ENCODE measurements at places on chromosomes 1 and 21. TPM values are rescaled to one million over a fixed set of nuclear protein-coding genes. Genes with fewer than 3 reads are reported as not detected.

- H3K4me3 ChIP-seq: no peak overlapping the region
- H3K4me1 ChIP-seq: peaks cover 22% of the 10 kb centered on the region
- H3K36me3 ChIP-seq: no peaks in the 10 kb centered on the region
- no peak overlapping the region for H3K27ac ChIP-seq
- no peaks in the 10 kb centered on the region for H3K27me3 ChIP-seq
- no peak for DNase-seq
These were observed 529.3 kb downstream of the MATN1 start for GRCh38 chr1:30194046-30194619.

DNA sequence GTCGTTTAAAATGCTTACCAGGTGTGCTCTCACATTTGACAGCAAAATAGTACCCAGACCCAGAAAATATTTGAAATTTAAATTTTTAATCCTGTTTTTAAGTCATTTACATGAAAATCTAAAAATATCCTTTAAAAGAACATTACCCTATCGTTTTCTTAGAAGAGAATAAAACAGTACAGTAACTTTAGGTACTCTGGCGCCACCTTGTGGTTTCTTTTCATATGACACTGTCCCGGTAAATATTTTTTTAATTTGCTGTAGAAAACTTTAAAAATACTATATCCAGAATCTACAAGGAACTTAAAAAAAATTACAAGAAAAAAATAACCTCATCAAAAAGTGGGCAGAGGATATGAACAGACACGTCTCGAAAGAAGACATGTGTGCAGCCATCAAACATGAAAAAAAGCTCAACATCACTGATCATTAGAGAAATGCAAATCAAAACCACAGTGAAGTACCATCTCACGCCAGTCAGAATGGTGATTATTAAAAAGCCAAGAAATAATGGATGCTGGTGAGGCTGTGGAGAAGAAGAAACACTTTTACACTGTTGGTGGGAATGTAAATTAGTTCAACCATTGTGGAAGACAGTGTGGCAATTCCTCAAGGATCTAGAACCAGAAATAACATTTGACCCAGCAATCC, 129.2 kb downstream of the RGS21 start:
- H3K4me1 ChIP-seq: no peaks in the 10 kb centered on the region
- no peaks in the 10 kb centered on the region for H3K27me3 ChIP-seq
- DNase-seq: peak; percentile 64
- H3K36me3 ChIP-seq: no peaks in the 10 kb centered on the region
- H3K27ac ChIP-seq: no peak overlapping the region

DNA sequence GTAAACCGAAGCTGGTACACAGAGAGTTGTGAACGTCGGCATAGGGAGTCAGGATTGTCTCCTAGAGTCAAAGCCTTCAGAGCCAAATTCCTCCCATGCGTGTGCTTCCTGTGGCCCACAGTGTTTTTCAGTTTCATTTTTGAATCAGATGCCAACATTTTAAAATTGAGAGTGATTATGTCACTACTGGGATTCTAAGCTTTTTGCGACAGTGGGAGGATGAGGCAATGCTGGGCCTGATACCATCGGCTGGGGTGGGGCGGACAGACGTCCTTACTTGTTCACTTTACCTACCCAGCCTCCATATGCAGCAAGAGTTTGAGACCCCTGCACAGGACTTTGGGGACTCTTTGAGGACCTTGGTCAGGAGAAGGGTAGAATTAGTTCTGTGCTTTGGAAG, 1.3 kb upstream of the KLHDC7A start:
- no peaks in the 10 kb centered on the region for H3K27me3 ChIP-seq
- no peak for DNase-seq
- H3K27ac ChIP-seq: no peak overlapping the region

The FCRL6 gene
- polyA plus RNA-seq: not detected

- H3K27me3 ChIP-seq: no peaks in the 10 kb centered on the region
- peaks cover 12% of the 10 kb centered on the region for H3K36me3 ChIP-seq
- no peak for DNase-seq
- H3K27ac ChIP-seq: no peak overlapping the region
These were observed 12.4 kb downstream of the ALX3 start for GRCh38 chr1:110057963-110058518.

DNA sequence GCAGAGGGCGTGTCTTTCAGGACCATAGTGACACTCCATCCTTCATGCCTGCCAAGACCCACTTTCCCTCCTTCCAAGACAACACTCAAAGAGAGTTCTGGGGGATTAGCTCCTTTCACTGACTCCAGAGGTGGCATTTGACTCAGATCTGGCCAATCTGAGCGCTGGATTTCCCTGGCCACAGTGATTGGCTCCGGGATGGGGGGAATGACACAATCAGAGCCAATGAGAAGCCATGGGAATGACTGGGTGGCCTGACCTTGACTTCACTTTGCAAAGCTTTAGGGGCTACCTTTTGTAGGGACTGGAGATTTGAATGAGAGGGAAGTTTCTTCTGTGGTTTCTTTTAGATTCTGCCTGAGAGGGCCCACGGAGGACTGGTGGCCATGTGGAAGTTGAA, 26.9 kb upstream of the WNT4 start:
- no peaks in the 10 kb centered on the region for H3K27me3 ChIP-seq
- no peak overlapping the region for H3K4me3 ChIP-seq
- no peak for DNase-seq
- no peaks in the 10 kb centered on the region for H3K4me1 ChIP-seq

The AK5 gene
- 2.0 TPM for polyA plus RNA-seq

DNA sequence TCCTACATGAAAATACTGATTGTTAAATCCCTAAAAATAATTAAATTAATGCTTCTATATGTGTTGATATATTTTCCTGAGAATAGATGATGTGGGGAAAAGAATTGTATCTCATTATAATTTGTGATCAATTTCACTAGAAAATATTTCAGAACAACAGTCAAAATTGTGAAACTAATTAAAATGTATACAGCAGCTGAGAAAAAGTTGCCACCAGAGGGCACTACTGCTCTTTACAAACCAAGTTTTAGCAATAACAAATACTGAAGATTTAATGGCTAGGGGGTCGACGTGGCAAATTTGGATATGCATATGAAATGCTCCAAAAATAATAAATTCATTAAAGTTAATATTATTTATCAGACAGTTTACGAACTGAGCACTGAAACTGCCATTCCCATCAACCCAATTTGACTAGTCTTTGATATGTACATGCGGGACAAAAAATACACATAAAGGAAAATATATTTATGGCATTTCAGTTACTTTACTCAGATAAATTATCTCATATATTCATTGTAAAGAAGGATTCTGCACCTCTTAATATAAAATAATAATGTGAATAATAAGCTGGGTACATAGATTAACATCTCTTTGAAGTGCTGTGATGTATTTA, 96.3 kb upstream of the TMPRSS15 start:
- no peak overlapping the region for H3K4me3 ChIP-seq

The IFI44L gene
- polyA plus RNA-seq: 18.4 TPM

DNA sequence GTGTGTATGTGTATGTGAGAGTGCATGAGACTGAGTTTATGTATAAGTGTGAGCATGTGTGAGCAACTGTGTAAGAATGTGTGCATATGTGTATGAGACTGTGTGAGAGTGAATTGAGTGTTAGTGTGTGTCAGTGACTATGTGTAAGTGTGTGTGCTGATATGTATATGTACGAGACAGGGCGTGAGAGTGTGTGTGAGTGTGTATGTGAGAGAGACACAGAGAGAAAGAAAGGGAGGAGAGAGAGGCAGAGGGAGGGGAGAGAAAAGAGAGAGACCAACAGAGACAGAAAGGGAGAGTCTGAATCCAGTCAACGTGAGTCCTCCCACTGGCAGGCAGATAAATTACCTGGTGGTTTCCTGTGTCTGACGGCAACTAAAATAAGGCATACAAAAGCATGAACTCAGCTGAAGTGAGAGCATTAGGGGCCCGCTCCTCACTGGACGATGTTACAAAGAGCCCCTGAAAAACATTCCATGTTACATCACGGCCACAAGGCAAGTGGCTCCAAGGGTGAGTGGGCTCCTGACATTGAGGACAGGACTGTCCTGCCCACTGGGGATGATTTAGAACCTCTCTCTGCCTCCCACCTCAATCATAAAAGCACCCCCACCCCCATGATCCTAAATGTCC, 66.6 kb upstream of the TIAM1 start:
- H3K27ac ChIP-seq: no peak overlapping the region
- H3K4me3 ChIP-seq: no peak overlapping the region
- no peaks in the 10 kb centered on the region for H3K36me3 ChIP-seq
- no peaks in the 10 kb centered on the region for H3K27me3 ChIP-seq
- DNase-seq: no peak

DNA sequence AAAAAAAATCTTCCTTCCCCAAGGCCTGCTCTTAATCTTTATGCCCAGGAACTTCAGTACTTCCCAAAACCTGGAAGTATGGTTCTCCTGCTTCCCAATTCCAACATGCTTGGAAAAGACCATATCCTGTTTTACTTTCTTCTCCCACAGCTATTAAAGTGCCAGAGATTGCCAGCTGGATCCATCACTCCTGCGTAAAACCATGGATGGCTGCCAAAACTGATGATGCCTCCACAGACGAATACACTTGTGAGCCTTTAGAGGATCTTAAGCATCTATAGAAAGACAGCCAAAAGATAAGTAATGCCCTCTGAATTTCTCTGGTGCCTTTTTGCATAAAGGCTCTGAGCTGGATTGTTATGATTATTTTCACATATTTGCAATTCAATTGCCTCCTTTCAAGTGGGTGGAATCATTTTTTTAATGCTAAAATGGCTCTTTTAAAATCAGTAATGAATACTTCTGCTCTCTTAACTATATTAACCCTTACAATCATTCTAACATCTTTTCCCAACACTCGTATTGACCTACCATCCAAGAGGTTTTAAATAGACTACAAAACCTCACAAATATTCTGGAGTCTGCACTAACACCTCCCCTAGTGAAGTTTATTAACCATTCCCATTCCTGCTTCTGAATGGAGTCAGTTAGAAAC, 1807.8 kb downstream of the BRINP3 start:
- H3K27me3 ChIP-seq: no peaks in the 10 kb centered on the region
- no peak for DNase-seq
- H3K4me1 ChIP-seq: no peaks in the 10 kb centered on the region
- no peak overlapping the region for H3K27ac ChIP-seq
